ENCODE measurements at places on chromosomes 12 and 14.
A peak's percentile ranks its signal among the peaks of the same experiment; 100 is the strongest.

DNA sequence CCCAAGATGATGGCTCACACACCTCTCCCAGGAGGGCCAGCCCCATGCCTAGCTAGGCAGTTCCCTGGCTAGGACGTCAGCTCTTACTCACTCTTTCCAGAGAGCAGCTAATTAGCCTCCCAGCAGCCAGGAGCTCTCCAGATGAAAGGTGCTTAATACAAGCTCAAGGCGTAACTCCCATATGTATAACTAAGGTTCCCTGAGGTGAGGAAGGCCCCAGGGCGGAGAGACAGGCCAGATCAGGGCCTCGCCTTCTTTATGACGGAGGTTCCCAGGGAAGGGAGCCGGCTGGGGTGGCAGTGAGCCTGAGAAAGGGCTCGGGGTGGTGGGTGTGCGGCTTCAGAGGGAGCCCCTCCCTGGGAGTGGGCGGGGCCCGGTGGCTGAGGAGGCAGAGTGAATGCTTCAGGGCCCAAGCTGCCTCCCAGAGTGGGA is 26.4 kb upstream of the ZFP36L1 start:
- peak; percentile 89 for DNase-seq

- peak; percentile 81 for DNase-seq
These were observed 82.6 kb upstream of the GTF2A1 start for GRCh38 chr14:81303258-81303935.

DNA sequence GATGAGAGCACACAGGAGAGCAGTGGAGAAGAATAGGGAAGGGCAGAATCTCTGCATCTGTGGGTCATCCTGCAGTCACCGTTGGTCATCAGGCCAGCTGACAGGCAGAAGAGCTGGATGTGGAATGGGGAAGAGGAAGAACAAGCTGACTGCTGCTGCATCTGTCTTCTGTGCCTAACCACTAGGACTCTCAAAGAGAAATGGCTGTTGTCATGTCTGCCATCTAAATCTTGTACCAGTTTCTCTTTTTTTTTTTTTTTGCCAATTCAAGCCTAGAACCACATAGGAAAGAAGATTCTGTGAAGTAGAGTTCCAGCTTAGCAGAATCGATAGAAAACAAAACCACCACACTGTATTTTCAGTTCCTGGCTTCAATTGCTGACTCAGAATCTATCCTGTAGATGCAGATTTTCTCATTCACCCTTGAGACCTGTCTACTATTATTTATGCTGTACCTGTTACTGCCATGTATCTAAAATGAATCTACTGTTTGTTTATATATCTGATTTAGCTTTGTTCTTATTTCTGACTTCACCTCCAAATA is 421.9 kb upstream of the PRICKLE1 start:
- no peak for DNase-seq

GRCh38 chr12:51635346-51635745 is 44.3 kb downstream of the SCN8A start:
- no peak for DNase-seq

Data from epithelial cell of prostate (primary cell).